ENCODE measurements at places on chromosomes 16 and 17.

GRCh38 chr17:7437369-7437863 lies 1.9 kb upstream of the FGF11 start:
- DNase-seq = no peak

DNA sequence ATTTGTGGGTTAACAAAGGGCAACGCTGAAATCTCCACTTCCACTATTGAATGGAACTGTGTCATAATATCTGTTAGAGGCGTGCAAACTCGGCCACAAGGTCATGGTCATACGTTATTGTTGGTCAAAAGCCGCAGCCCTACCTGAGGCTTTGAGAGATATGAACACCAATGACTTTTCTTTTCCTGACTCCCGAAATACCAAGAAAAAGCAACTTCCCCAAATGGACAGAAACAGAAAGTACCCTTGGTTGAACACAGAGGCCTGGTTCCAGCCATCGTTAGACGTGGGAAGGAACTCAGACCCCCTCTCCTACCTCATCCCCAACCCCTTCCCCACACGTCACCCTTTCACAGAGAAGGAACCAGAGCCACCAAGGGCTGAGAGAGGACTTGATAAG lies 1.4 kb upstream of the PIK3R5 start:
- no peak for DNase-seq

DNA sequence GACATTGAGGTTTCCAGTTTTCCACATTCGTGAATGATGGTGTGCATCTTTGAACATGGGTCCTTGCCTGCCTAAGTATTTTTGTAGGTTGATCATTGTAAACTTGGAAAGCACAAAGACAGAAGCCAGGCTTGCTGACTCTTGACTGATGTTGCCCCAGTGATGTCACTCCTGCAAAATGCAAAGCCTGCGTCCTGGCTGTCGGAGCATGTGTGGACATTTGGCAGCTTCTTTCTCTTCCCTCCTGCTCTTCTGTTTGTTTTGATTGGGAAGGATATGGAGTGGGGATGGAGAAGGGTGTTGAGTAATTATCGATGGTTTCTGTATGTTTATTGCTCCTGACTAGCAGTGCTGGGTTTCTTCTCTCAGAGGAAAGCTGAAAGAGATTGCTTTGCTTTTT lies 3.2 kb downstream of the NDE1 start:
- DNase-seq = no peak

GRCh38 chr17:53719229-53719628 lies 103.5 kb upstream of the KIF2B start:
- DNase-seq = no peak

- DNase-seq = no peak
Measured at GRCh38 chr16:30895627-30896260, 670 bp upstream of the CTF1 start.

GRCh38 chr17:27579304-27579703 lies 51.7 kb upstream of the LGALS9 start:
- no peak for DNase-seq

DNA sequence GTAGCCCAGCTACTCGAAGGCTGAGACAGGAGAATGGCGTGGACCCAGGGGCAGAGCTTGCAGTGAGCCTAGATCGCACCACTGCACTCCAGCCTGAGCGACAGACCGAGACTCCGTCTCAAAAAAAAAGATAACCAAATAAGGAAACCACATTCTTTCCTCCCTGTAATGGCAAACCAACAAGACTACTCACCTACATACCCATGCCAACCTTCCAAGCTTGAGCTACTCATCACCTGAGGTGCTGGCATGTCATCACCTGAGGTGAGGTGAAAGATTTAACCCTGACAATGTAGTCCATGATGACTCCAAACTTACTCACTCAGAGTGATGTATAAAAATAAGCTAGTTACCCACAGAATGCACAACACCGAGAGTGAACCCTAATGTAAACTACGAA lies 85.2 kb downstream of the SMG6 start:
- no peak for DNase-seq

DNA sequence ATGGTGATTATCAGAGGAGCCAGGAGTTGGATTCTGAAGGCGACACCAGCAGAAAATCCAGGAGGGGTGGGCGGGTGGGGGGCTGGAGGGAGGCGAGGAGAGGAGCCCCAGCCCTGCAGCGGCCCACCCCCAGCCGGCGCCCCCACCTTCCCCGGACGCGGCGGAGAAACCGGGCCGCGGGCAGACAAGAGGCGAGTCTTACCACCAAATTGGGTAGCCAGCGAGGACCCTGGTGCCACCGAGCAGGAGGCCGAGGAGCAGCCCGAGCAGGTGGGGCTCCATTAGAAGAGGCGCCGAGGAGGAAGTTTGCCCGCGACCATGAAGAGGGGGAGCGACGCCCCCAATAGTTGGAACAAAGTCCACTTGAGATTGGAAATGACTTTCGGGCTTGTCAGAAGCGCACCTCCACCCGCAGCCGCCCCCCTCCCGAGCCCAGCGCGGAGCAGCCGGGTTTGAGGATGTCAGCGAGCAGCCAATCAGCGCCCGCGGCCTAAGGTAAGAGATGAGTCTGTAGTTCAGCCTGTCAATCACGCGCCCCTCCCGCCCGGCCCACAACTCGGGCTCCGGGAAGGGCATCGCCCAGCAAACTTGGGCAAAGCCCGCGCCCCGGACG lies at the start of gene WNT3:
WNT3 (minus strand) TSS at position 377 of the 613 bp plus-strand sequence; CDS start at position 282, 95 bp downstream.
- DNase-seq = peak; percentile 73

DNA sequence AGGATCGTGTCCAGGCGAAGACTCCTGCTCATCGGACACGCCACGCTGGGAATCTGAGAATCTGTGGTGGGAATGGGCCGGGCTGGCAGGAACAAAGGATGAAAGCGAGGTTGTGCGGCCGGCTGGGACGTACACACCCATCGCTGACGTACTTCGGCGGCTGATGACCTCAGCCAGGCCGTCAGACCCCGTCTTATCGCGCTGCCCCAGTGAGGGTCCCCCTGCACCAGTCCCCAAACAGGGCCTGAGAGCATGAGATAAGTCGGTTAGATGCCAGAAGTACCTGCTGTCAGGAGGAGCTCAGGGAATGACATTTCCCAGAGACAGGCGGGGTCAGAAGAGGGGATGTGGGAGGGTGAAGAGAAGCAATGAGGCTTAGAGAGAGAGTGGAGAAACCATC lies 16.0 kb upstream of the SP6 start:
- no peak for DNase-seq

GRCh38 chr16:72134507-72134906 lies 37.4 kb downstream of the PMFBP1 start:
- no peak for DNase-seq

DNA sequence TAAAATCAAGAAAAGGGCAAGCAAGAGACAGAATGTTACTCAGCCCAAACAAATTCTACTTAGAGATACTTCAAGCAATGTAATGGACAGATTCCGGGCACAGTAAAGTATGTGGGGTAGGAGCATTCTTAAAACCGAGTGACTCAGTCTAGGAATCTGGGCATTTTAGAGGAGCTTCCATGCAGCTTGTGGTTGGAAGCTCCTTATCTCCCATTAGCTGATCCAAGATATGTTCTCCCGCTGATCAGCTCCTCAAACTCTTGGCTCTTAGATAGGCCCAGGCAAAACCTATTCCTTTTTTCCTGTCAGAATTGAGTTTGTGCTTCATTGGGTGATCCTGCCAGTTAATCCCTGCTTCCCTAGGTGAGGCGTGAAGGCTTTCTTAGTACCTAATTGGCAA lies 303.3 kb downstream of the CEP112 start:
- no peak for DNase-seq

DNA sequence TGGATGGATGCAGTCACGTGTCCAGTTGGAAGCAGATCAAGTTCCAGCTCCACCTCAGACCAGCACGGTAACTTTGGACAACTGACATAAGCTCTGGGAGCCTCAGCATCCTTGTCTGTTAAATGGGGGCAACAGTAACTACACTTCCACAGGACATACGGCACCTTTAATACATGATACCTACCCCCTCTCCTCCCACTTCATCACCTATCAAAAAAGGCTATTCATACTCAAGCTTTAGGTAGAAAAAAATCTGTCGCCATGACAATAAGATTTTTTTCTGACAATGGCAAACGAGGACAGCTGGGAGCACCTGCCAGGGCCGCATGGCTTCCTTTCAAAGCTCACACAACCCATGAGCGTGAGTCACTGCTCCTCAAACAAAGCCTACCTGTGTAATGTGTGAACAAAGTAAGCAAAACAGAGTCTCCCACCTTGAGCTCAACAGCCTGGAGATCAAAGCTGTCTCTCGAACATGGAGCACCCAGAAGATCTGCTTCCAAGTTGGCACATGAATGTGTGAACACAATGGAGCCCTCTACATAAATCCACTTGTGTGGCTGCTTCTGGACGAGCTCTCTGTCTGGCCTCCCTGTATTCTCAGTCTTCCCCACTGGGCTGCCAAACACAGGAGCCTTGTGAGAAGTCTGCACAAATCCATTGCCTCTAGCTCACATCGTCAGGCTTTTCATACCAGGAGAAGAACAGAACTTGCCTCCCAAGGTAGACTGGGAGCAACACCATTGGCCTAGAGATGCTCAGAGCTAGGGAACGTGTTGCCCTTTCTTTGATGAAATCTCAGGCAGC lies 459.7 kb downstream of the SOX9 start:
- peak; percentile 39 for DNase-seq

DNA sequence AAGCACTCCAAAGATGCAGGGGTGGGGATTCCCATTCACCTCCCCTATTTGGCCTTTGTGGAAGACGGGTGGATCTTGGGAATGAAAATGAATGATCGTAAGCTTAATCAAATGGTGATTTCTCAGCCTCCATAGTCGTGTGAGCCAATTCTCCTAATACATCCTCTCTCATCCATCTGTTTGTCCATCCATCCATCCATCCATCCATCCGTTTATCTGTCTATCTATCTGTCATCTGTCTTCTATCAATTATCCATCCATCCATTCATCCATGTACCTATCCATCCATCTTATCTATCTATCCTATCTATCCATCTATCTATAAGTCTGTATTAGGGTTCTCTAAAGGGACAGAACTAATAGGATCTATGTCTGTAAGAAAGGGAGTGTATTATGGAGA lies 7.8 kb downstream of the RNF213 start:
- no peak for DNase-seq
